Posterior vena cava (tissue), 2 donors: ENCODE measurements at places on chromosomes 4 and X. TPM values are rescaled to one million over a fixed set of nuclear protein-coding genes. Genes with fewer than 3 reads are reported as not detected.

The MAGEA2 gene
- total RNA-seq = not detected

The ACOT9 gene
- total RNA-seq = 53.5 TPM

The LDB2 gene
- total RNA-seq = 52.3 TPM

The PLAC8 gene
- 3.8 TPM for total RNA-seq

The PSAPL1 gene
- not detected for total RNA-seq

The SMC1A gene
- total RNA-seq = 52.0 TPM

The PNMA5 gene
- total RNA-seq = not detected

The SGMS2 gene
- 66.8 TPM for total RNA-seq

The SULT1B1 gene
- 2.2 TPM for total RNA-seq

The SLC7A11 gene
- total RNA-seq = 1.9 TPM

The H2BW2 gene
- total RNA-seq = not detected

The EMCN gene
- 41.5 TPM for total RNA-seq

The KLB gene
- total RNA-seq = not detected
